Esophagus mucosa (tissue), 1 donor: ENCODE measurements at places on chromosomes 7 and 10.

- peak; percentile 84 for ATAC-seq
Measured at GRCh38 chr10:12726971-12727831, 274.3 kb downstream of the CCDC3 start.

DNA sequence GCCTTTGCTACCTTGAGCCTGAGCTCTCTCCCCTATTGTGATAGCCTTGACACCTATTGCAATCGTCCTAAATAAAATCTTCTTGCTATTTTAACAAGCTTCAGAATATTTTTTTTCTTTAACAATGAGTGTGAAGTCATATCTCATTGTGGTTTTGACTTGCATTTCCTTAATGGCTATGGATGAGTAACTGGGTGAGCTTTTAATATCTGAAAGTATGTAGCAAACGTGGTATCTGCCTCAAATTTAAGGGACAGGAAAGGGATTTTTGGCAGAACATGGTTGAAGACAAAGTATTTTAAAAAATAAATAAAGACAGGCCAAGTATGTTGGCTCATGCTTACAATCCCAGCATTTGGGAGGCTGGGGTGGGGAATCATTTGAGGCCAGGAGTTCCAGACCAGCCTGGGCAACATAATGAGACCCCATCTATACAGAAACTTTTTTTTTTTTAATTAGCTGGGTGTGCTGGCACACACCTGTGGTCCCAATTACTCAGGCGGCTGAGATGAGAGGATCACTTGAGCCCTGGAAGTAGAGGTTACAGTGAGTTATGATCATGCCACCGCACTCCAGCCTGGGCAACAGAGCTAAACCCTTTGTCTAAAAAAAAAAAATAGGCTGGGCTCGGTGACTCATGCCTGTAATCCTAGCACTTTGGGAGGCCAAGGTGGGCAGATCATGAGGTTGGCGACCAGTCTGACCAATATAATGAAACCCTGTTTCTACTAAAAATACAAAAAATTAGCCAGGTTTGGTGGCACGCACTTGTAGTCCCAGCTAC, 319.3 kb upstream of the NRP1 start:
- no peak for ATAC-seq

DNA sequence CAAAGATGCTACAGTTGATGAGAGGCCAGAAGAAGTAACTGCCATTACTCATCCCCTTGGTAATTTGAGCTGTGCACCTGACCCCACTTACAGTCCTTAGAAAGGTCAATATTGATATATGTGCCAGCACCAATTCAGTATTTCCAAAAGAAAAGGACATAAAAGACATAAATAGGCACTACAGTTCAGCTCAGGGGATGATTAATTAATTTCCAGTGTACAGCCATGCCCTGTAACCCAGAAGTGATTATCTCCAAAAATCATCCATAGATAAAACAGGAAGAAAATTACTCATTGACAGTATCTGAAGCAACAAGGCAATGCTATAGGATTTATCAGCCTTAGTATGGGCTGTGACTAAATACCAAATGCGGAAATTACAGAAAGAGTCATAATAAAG, 82.4 kb downstream of the PHYHIPL start:
- ATAC-seq, result no peak

DNA sequence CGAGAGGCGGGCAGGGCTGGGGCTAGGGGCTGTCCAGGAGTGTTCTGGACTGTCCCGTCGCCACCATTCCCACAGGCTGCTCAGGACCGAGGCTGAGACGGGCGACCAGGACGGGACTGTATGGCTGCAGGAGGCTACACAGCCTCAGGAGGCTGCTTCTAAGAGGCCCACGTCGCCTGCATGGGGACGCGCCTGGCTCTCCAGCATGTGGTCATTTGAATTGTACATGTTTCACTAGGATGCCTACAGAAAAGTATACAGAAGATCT, 216.3 kb downstream of the TCERG1L start:
- ATAC-seq, result no peak

- no peak for ATAC-seq
Measured at GRCh38 chr7:117285826-117286225, 37.0 kb downstream of the WNT2 start.

DNA sequence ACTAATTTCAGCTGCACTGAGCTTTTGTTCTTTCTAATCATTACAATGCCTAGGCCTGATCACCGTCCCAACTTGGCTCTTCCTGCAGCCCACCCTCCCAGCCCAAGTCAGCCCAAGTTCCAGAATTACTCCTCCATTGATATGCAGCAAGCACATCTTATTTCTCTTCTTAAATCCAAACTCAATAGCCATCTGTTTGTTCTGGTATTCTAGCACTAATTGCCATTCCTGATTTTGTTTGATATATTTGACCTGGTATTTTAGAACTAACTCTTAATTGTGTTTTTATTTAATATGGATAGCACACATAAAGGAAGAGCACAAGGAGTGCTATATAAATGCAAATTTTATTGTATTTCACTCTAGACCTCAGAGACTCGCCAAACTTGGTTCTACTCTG, 241.2 kb downstream of the SKIDA1 start:
- no peak for ATAC-seq

DNA sequence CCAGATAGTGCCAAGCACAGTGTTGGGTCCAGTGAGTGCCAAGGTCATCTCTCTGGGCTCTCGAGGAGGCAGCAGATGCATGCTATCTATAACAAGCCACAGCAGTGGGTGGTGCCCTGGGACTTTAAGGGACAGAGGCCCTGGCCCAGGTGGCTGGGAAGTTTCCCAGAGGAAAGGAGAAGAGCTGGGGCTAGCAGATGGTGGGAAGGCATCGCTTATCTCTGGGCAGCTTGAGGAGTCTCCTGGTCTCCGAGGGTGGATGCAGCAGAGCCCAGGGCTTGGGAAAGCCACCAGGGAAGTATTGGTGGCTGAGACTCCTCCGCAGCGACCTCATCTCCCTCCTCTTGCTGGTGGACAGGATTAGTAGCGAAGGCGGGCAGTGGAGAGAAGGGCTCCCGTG, 63.4 kb upstream of the LRRC4 start:
- no peak for ATAC-seq

- ATAC-seq, result no peak
Measured at GRCh38 chr7:134186801-134187200, 59.7 kb downstream of the LRGUK start.

- no peak for ATAC-seq
Measured at GRCh38 chr10:94412449-94412848, 10.1 kb downstream of the TBC1D12 start.

DNA sequence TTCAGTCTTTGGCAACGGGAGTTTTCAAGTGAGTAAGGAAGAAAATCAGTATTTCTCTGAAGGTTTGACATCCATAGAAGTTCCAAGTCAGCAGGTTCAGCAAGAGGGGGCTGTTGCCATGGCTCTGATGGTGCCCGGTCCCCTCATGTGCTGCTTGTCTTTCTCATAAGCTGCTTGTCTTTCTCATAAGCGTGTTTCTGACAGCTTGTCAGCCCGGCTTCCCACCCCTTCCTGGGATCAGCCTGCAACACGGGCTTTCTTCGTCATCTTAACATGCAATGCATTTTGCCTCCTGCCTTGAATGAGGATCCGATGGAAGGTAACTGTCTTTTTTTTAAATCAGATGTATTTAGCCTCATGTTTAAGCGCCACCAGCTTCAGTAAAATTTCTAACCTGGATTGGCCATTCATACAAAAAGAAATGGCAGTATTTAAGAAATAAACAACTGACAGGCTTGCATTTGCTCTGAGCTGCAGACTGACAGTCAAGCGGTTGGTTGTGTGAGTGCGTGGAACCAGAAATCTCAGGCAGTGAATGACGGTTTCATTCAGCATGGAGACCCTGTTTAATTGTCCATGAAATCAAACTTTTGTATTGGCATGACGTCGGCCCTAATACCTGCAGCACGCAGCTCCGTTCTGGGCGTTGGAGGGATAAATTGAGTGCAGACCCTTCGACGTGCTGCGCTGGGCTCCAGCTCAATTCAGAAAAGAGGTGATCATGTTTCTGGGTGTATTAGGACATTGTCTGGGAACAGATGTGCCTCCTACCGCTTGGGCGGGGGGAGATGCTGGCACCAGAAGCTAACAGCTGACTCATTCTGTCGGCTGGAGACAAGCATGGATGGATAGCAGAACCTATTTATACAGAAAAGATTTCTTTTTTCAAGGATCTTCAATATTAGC, 454.7 kb upstream of the FOXK1 start:
- no peak for ATAC-seq

DNA sequence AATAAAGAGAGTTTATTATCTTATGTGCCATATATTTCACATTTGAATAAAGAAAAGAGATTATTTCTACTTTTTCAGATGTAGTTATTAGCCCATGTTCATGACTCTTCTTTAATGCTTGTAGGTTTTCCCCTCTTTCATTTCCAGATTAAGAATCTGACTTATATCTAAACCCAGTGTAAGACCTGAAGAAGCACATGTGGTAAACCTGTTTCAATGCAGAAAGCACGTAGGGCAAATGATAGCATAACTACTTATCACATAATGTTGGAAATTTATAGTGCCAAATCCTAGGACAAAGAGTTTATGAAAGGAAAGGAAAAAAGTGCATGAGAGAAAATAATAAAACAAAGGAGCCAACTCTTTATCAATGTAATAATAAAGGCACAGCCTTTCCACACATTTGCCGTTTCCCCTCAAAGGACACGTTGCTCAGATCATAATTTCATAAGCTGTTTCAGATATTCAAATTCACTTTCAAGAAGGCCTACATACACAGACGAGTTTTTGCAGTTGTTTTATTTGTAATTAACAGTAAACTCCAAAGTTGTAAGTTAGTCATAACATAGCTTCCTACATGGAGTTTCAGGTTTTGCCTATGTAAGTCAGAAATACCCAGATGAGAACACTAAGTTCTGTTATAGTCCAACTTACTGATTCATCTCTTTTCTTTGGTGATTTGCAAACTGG, 88.8 kb upstream of the MDFIC start:
- ATAC-seq, result no peak

DNA sequence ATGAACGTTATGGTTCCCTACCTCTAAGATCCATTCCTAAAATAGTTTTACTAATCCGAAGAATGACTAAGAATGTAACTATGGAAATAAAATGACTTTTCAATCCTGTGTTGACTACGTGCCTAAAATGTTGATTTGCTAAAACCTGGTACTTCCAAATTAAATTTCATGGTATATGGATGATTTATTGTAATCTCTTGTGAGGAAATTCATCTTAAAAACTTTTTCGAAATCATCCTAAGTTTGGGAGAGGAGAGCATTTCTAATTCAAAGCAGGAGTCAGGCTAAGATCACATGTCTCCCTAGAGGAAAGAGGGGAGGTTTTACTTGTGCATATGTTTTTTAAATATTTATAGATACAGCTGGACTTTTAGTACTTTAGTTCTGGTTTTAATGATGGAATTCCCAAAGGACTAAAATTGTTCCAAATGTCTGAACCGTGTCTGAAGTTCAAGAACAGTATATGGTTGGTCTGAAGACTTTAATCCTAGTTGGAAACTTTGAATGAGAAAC, 483.9 kb downstream of the AUTS2 start:
- ATAC-seq, result no peak

DNA sequence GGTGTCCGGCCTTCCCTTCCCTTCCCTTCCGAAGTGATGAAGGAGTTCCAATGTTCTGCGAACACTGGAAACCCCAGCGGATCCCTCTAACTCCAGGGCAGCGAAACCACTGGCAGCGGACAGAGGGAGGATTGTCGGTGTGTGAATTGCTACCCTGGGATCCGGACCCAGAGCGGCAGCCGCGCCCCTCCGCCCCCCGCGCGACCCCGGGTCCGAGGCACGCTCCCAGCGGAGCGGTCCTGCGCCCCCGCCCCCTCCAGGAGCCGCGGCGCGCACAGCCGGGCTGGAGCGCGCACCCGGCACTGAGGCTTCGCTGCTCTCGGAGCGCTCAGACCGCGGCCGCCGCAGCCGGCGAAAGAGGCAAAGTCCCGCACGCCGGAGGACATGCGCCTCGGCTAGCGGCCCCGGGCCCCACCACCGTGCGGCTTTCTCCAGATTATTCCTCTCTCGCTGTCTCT, at the start of gene PTPRZ1:
TSS of gene PTPRZ1 (plus strand) at position 331 of the 458 bp plus-strand sequence. CDS start 339 bp downstream, outside the sequence.
- peak; percentile 78 for ATAC-seq

DNA sequence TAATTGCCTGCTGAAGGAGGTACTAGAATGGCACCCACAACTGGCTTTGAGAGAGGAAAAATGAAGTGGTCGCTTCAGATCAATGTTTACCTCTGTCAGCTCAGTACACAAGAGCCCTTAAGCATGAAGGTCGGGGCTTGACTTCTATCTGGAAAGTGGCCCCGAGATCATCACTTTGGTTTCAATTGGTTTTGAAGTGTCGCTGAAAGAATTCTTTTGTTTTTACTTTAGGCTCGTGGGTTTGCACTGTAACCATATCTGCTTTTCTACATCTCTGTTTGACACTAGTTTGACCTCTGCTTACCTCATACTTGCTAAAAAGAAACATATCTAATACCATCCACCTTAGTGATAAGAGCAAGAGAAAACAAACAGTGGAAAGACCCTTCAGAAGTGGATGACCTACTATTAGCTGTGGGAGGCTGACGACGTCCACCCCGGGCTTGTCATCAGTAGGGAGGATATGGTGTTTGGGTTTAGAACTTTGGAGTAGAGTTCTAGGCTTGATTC, 361.8 kb downstream of the GATA3 start:
- ATAC-seq, result no peak

DNA sequence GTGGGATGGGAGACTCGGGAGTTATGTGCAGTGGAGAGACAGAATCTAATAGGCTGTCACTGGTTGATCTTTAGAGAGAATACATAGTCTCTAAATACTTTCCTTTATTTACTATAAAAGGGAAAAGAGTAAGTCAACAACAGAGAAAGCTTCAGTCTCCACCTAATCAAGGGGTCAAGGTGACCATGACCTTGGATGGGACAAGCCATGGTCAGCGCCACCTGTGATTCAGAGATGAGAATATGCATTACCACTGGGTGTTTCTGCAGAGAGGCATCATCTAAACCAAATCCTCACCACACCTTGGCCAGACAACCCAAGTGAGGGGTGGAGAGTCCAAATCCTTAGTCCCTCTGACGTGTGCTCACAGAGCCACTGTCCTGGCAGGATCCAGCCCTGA, 39.9 kb downstream of the TNS3 start:
- ATAC-seq, result no peak

DNA sequence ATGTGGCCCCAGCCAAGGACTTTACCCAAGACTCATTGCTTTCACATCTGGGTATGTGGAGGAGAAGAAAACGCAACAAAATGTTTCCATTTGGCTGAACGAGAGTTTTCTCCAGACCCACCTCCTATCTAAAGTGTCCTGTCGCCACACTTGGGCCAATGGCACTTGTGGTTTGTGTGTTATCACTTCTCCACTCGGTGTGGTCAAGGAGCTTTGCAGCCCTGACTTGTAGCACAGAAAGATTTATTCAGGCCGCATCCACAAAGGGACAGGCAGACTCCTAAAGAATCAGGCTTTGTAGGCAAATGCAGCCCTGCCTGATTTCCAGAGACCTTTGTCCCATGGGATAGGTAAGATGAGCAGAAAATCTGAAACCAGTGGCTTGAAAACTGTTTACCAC, 12.8 kb upstream of the LRRC4 start:
- ATAC-seq, result no peak

GRCh38 chr7:159139202-159139601, 5.5 kb downstream of the VIPR2 start:
- no peak for ATAC-seq

GRCh38 chr7:93039282-93039681, 78.5 kb downstream of the SAMD9 start:
- ATAC-seq, result no peak
